T-helper 2 cell treated with Interferon-gamma antibody and Interleukin-4, amounts not matched to agents 5 μg/mL and 100 μg/mL, for 36 hours (primary cell): ENCODE measurements at places on chromosomes 1 and 21.

DNA sequence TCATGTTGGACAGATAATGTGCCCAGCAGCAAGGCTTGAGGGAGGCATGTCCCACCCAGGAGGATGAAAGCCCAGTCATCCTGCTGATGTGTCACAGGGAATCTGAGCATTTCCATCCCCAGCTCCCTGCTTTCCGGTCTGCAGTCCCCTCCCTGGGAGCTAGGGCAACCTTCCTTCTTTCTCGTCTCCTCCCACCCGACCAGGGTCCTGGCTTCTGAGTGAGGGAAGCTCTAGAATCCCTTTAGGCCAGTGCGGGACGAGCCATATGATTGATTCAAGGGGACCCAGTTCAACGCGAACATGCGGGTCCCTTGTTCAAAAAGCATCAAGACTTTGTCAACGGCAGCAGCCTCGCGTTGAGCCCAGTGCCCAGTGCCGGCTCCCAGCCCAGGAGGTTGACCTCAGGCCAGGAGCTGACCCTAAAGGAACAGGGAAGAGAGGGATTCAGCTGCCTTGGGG is 96.7 kb upstream of the TMPRSS2 start:
- no peak for DNase-seq

GRCh38 chr1:63877816-63878215 is 104.0 kb downstream of the ROR1 start:
- no peak for DNase-seq

DNA sequence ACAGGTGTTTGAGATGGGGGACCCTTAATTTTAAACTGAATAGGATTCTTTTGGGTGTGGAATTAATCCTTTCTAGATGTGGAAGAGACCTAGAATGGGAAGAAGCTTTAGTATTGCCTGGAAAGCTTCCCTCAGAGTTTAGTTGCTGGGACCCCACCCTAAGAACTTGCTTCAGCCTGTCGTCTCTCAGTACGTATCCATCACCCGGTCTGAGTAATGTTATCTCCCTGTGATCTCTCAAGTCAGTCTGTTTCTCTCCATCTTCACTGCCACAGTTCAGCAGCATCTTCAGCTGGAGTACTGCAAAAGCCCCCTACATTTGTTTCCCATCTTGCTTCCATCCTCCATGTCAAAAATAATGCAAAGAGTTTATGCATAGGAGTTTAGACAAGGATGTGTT is 28.9 kb downstream of the CNST start:
- DNase-seq = no peak

- DNase-seq = no peak
These were observed 27.1 kb downstream of the MTF2 start for GRCh38 chr1:93106226-93106625.

DNA sequence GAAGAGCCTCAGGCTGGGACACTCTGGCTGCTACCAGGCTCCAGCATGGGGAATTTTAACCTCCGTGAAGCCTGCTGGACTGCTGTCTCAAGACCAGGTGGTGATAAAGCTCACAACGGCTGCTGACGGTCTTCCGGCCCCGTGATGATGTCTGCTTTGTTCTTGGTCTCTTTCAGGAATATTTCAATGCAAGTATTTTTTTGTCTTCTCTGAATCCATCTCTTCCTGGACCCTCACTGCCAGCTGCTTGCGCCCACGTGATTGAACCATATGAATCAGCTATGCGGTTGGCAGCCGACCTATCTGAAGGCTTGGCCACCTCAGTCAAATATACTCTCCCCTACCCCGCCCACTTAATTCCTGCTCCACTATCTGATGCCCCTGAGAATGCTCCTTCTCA is 14.6 kb upstream of the SLC6A17 start:
- no peak for DNase-seq

DNA sequence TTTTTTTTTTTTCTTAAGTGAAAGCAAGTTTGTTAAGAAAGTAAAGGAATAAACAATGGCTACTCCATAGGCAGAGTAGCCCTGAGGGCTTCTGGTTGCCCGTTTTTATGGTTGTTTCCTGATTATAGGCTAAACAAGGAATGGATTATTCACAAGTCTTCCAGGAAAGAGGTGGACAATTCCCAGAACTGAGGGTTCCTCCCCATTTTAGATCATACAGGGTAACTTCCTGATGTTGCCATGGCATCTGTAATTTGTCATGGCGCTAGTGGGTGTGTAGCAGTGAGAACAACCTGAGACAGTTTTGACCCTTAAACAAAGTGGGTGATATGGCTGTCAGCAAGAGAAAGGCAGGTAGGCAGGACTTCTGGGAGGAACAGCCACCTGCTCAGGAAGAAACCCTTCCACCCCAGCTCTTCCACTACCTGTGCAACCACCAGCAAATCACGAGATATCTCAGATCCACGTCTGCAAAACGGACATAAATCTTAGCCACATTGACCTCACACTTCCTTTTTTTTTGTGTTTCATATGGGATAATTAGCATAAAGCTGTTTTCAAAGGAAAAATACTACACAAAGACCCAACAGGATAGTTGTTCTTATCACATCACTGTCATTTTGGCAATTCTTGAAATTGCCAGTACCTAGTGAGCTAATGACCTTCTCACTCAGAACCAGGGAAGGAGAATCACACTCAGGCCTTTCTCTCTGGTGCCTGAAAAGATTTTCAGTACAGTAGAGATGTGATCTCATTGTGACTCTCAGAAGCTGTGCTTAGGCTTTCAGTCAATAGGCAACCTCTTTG is 34.8 kb upstream of the DUSP10 start:
- peak; percentile 44 for DNase-seq

DNA sequence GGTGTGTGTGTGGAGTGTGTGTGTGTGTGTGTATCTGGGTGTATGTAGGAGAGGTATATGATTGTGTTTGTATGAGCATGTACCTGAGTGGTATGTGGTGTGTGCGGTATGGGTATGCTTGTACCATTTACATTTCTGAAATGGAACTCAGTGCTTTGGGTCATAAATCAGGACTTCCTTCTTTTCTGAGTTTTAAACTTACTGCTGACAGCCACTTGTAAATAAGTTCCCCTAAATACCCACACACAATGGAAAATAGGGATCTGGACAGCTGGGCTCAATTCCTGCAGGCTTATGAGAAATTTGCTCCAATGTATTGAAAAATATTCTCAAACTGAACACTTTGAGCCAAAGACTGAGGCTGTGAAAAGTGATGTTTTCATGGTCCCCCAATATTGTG is 293.6 kb downstream of the HLX start:
- no peak for DNase-seq

DNA sequence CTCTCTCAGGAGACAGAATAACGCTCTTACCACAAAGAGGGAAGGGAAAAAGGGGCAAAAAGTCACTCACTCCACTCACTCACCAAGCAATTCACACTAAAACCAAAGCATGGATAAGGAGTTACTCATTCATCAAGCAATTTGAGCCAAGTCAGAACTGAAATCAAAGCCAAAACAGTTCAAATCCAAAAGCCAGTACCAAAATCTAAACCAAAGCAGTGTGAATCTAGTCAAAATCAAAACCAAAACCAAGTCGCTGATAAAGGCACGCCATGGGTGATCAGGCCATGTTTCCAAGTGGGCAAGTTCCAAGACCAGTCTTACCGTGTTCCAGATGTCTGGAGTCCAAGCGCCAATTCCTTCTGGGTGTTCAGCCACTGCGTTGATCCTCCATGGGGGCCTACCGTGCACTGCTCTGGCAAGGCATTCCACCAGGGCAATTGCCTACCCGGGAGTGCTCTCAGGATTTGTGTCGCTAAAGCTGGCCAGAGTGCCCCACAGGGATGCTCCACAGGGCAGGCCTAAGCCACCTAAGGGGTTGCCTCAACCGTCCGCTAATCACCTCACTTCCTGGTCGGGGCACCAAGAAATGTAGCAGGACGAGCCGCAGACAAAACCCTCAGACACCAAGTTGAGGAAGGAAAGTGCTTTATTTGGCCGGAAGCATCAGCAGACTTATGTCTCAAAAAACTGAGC is 142.3 kb downstream of the TRIM33 start:
- no peak for DNase-seq

- no peak for DNase-seq
These were observed 52.8 kb upstream of the EDN2 start for GRCh38 chr1:41537251-41537650.

DNA sequence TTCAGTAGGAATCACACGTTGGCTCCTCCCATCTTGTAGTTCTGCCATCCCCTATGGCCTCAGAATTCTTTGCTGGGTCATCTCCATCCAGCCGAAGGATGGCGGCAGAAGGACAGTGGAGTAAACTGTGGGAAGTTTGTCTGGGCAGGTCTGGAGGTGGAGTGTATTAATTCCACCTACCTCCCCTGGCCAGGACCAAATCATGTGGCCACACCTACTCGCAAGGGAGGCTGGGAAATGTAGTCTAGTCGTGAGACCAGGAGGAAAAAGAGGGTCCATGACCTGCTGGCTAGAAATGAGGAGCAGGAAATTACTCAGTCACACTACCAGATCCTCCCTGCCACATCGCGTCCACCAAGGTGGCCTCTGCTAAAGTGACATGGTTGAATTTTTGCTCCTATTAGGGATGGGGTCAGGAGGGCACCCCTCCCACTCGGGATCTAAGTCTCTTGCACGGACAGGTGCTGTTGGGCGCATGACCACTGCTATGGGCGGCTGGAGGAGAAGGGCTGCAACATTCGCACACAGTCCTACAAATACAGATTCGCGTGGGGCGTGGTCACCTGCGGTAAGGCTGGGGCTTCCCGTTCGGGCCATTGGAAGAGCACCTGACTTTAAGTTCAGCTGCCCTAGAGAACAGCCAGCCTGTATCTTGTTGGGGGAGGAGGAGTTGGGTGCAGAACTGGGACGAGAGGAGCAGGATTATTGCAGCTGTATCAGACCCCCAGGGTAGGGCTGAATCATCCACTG is 19.5 kb downstream of the PLA2G5 start:
- no peak for DNase-seq

- no peak for DNase-seq
These were observed 10.1 kb downstream of the PRDM2 start for GRCh38 chr1:13710086-13710485.

GRCh38 chr1:1217621-1218523 is 3.9 kb upstream of the TNFRSF4 start:
- DNase-seq = peak; percentile 33

GRCh38 chr1:6384962-6385361 is 8.6 kb downstream of the ACOT7 start:
- no peak for DNase-seq

GRCh38 chr1:195604287-195604686 is 1004.0 kb downstream of the KCNT2 start:
- no peak for DNase-seq

GRCh38 chr1:174135211-174135610 is 24.1 kb upstream of the RABGAP1L start:
- DNase-seq = no peak

DNA sequence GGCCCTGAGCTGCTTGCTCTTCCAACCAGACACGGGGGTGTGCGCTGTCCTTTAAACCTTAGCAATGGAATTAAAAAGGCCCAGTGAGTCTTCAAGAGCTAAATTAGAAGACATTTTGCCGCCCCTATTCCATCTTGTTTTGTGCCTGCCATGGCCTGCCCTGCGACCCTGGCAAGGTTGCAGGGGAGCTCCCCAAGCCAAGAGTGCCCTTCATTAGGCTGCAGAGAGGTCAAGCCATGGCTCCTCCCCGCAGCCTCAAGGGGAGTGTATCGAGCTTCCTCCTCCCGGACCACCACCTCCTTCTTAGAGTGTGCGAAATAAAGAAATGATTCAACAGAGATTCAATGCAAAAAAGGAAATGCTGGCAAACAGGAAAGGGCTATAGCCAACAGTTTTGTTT is 256.2 kb downstream of the DYRK1A start:
- DNase-seq = no peak

- no peak for DNase-seq
These were observed 201.8 kb downstream of the SIPA1L2 start for GRCh38 chr1:232428036-232428645.

GRCh38 chr1:165734906-165735305 is 33.8 kb downstream of the TMCO1 start:
- DNase-seq = no peak

DNA sequence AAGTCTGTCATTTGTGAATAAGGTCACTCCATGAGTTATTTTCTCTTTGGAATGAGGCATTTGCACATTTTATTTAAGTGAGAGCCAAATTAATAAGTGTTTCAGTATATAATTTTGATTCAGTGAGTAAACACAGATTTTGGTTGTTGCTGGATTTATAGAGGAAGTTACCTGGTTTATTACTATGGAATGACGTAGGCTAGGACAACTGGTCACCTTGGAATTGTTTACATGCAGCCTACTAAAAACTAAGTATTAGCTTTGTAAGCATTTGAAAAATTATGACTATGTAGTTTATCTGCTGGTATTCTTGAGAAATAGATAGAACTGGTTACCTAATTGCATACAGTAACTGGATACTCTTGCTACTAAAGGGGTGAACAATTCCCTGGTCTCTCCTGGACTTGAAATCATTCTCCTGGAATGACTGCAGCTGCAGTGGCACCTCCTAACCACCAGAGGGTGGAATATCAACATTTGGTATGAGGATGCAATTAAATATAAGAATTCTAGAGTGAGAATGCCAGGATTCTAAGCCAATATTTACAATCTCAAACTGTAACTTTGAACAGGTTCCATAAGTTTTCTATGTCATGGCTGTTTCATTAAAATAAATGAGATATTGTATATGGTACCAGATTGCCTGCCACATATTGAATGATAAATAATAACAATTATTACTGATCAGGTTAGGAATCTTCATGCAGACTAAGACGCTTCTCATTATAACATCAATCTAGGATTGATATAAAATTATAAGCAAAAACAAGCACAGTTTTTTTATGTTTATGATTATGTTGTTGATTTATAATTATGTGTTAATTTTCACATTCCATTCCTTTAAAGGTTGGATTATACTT is 3.5 kb upstream of the KRTAP27-1 start:
- no peak for DNase-seq

DNA sequence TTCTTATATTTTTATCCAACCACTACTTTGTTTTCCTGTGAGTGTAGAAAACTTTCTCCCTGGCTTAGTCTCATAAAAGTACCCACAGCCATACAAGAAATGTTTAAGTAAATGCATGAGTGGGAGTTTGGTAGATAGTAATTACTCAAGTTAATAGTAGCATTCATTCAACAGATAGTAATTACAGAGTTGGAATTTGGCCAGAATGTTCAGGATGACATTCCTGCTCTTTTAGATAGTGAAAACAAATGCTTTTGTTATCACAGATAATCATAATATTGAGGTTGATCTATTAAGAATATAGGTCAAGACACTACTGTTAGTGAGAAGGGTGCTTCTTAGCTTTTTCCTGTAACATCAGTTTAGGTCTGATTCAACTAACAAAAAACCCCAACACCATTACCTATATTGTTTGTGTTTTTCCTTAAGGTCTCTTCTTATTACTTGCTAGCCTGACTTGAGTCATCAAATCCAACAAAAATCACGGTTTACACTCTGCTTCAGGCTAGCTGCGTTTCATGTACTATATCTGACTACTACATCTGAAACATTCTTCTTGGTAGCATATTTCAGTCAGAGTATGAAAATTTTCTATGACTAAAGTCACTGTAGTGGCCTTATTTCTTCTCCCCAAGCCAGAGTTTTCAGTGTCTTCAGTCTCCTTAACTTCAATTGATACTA is 163.7 kb downstream of the HS2ST1 start:
- peak; percentile 16 for DNase-seq

DNA sequence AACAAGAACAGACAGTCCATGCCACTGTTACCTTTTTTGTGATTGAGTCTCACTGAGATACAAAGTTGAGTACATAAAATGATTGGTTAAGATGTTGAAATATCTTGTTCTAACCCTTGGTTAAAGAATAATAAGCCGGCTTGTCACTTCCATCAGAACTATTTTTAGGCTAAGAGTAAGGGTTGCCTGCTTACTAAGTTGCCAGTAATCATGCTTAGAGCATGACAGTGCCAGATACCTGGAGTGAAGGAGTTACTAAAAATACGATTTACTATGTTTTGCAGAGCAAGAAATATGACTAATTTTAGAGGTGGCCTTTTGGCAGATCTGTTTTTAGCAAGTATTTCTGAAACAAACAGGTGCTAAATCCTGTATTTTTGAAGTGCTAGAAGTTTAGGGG is 6.0 kb downstream of the HUNK start:
- no peak for DNase-seq
